ENCODE measurements at places on chromosomes 16 and 17.

GRCh38 chr16:17050468-17050867 is 420.3 kb downstream of the XYLT1 start:
- no peak for DNase-seq

DNA sequence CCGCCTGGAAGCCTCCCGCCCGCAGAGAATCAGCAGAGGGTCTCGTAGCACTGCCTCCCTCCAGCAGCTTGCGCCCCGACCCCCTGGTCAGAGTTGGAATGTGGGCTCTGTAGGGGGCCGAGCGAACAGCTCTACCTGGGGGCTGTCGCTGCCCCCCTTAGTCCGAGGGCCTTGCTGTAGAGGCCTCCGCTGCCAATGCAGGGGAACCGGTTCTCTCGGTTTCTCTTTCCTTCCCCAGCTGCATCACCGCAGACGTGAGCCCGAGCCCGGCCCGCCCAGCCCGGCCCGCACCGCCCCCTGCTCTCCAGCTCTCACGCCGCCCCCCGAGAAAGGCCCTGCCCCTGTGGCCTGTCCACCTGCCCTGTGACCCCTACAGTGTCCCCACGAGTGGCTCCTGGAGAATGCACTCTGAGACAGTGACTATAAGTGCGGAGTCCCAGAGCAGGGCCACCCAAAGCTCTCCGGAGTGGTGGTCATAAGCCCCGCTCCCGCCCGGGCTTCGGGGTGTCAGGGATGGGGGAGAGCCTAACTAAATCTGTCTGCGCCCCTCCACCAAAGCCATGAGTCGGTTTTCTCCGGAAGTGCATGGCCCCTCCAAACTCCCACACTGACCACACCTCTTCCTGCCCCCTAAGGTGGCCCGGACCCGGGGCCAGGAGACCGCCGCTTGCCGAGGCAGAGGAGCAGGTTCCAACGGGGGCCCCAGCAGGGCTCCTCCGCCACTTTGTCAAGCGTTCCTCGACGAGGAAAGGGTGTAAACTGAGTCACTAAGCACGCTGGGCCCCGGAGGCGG is 1.7 kb downstream of the ARHGAP27 start:
- DNase-seq, result no peak

GRCh38 chr16:84059946-84060901 is 17.6 kb upstream of the SLC38A8 start:
- DNase-seq, result no peak

DNA sequence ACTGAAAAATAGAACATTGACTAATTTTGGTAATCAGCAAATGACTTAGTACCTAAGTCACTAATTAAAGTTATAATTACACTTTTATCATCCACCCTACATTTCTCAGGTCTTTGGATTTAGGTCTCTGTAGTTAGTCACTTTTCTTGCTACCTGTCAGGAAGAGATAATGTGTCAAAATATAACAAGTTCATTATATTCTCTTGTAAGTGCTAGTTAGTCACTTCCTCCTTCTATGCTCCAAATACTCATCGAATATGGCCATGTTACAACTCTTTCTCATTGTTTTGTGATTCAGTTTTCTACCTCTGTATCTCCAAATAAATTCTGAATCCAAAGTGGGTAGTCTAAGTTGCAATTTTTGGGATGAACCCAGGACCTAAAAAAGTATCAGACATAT is 163.5 kb upstream of the KIF2B start:
- DNase-seq, result no peak

GRCh38 chr17:79988185-79988971 is 47.3 kb downstream of the TBC1D16 start:
- DNase-seq, result no peak

GRCh38 chr17:35373984-35374765 is 754 bp upstream of the SLFN11 start:
- no peak for DNase-seq

- no peak for DNase-seq
These were observed 4.9 kb upstream of the ABAT start for GRCh38 chr16:8669481-8669880.

DNA sequence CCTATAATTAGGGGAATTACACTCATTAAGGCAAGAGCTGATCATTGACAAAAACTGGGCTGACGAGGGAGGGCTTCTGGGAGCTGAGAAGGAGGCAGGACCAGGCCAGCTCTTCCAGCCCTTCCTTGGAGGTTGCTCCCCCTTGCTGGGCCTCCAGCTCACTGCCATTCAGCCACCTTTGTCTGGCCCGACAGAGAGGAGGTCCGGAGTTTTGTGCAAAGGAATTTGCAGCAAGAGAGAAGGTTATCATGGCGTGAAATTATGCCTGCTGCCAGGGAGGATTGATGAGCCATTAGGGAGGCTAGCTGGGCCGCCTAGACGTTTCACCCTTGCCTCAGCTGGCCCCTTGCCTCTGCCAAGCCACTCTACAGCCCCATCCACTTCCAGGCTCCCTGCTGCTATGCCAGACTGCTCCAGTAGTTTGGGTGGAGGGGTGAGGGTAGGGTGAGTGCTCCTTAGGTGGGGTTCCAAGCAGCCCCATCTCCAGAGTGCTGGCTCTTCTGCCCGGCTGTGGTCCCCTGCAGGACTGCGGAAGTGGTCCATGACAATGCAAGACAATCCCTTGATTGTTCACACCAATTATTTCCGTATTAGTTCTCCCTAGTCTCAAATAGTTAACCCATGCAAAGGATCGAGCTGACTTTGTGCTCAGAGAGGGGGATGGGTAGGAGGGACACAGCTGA is 17.1 kb upstream of the PHF12 start:
- no peak for DNase-seq

DNA sequence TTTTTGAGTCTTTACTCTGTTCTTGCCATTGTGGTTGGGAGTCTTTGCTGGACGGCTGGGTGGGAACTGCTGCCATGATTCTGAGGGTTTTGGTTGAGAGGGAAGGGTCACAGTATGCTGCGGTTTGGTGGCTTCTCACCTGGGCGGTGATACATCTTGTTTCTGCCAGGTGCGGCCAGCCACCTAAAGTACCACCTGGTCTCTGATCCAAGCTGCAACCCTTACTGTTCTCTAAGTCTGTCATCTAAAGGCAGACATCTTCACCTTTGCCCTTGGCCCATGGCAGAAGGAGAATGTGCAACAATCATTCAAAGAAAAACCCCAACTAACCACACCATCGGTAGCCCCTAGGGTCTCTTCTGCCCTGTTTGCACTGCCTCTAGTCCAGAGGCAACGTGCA is 19.6 kb upstream of the MPO start:
- DNase-seq, result no peak

DNA sequence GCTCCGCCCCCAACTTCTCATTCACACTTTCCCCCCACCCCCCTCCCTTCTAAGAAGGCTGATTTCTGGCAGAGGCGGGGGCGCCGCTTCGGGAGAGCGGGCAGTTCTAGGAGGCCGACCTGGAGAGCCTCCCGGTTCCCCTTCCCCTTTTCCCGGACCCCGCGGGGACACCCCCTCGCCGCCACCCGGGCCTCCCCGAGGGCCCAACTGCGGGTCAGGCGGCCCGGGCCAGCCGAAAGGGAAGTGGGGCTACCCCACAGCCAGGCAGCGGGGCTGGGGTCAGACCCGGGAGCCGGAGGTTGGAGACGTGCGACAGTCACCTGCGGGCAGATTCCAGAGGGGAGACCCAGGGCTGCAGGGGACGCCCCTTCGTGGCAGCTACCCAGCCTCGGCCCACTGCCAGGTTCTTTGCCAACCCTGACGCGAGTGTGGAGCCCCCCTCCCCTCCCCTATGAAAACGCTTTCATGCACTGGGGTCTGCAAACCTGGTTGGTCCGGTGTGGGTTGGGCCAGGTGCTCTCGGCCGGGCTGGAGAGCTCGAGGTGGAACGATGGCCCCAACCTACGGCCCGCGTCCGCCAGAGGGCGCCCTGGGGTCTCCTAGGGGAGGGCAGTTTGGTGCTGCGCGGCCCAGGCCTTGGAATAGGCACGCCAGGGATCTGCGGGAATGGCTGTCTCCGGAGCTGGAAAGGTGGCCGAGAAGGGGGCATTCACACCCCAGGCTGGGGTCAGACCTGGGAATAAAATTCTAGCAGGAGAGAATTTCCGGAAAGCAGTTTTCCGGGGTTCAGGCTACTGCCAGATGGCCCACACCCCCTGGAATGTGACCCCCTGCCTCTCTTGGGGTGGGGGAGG is 721 bp upstream of the SOCS3 start:
- peak; percentile 88 for DNase-seq

DNA sequence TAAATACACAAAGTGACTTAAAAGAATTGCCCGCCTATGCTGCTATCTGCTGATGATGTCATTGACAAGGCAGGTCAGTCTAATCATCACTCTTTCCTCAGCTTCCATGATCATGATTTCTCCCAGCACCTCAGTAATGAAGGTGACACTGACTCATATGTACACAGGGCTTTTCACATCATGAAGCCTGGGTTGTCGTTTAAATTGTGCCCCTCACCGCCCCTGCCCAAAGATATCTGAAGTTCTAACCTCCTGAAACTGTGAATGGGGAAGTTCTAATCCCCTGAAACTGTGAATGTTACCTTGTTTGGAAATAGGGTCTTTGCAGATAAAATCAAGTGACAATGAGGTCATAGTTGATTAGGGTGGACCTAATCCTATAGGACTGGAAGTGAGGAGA is 17.4 kb upstream of the GPRC5C start:
- no peak for DNase-seq

DNA sequence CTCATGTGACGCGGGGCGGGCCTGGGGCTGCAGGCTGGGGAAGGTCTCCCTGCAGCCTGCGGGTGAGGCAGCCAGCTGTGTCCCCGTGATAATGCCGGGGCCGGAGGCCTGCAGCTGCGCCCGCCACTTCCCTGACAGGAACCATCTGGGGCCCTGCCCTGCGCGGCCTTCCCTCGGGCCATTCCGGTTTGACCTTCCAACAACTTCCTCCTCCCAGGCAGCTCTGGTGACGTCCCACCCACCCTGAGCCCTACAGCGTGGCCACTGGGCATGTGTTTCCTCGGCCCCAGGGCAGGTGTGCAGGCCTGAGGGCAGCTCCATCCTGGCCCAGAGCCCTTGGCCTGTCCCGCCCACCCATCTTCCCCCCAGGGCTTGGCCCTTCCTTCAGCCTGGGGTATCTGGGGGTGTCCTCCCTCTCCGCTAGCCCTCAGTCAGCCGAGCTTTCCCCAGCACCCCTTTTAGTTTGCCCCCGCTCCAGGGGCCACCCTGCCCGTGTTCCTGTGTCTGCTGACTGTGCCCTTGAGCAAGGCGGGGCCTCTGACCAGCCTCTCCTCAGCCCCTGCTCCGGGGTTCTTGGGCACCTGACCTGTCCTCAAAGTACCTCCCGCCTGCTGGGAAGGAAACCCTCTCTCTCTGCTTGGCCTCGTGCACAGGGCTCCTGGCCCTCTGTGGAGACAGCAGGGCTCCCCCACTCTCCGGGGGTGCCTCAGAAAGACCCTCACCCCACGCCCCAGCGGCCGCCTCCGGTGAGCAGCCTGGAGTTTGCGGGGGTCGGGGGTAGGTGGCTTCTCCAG is at the start of gene CBFA2T3:
Gene CBFA2T3 (minus strand): TSS at position 190 of the 794 bp plus-strand sequence. CDS start 400 bp downstream, outside the sequence.
- DNase-seq, result no peak

- DNase-seq, result no peak
These were observed 16.6 kb downstream of the COPS3 start for GRCh38 chr17:17264430-17264829.

GRCh38 chr16:86033971-86034370 is 135.0 kb downstream of the IRF8 start:
- DNase-seq, result no peak

- DNase-seq, result no peak
These were observed 542 bp downstream of the KLHL36 start for GRCh38 chr16:84648595-84649510.

DNA sequence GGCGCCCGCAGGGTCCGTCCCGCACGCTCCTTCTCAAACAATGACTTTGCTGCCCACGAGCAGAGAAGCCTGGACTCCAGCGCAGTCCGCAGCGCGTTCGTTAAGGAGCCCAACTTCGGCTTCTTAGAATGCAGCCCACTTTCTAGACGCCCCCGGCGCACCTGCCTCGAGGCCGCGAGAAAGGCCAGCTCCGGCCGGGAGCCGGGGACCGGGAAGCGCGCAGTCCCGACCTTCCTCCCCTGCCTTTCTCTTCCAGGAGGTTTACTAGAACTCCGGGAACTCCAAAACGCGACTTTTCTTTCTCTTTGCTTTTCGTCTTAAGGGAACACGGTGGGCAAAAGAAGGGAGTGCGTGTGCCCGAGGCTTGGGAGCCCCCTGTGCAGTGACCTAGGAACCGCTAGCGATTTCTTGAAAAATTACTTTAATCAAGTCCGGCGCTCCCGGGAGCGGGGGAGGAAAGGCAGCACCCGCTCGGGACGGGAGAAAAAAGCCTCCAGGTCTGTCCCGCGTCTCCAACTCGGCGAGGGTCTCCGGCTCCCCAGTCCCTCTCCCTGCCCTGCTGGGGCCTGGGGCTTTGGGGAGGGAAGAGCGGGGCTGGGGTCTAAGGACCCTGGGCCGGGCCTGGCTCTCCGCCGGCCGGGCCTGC is 2.6 kb downstream of the HNF1B start:
- no peak for DNase-seq

GRCh38 chr16:65249768-65250167 is 127.9 kb upstream of the CDH11 start:
- no peak for DNase-seq

DNA sequence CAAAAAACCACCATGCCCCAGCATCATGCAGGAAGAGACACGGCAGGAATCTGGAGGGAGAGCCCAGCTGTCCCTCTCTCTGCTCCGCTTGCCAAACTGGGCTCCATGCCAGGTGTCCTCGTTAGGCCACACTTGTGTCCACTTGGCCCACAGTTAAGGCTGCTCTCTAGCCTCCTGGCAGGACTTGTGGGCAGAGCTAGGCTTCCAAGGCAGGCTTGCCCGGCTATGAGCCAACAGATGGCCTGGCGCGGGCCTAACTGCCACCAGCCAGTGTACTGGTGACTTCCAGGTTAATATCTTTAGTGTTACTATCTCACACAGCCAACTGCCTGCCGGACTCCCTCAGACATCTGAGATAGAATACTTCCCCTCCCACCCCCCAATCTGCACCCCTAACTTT is 10.6 kb downstream of the ATP6V0D1 start:
- no peak for DNase-seq

DNA sequence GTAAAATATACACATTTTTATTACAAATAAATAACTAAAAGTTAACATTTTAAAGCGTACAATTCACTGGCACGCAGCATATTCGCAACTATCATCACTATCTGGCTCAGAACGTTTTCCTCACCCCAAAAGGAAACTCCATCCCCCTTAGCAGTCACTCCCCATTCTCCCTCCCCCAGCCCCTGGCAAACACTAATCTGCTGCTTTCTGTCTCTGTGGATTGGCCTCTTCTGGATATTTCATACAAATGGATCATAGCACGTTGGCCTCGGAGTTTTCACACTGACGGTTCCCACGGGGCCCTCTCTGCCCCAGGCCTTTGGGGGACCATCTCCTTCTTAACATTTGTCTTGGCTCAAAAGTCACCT is 64.6 kb downstream of the RTN4RL1 start:
- DNase-seq, result no peak

All from NCI-H446 (cell line).